Testis (tissue), 5 donors: ENCODE measurements at places on chromosomes 4 and X.

GRCh38 chr4:71978210-71978835 lies 53.5 kb upstream of the NPFFR2 start:
- no peak for DNase-seq

DNA sequence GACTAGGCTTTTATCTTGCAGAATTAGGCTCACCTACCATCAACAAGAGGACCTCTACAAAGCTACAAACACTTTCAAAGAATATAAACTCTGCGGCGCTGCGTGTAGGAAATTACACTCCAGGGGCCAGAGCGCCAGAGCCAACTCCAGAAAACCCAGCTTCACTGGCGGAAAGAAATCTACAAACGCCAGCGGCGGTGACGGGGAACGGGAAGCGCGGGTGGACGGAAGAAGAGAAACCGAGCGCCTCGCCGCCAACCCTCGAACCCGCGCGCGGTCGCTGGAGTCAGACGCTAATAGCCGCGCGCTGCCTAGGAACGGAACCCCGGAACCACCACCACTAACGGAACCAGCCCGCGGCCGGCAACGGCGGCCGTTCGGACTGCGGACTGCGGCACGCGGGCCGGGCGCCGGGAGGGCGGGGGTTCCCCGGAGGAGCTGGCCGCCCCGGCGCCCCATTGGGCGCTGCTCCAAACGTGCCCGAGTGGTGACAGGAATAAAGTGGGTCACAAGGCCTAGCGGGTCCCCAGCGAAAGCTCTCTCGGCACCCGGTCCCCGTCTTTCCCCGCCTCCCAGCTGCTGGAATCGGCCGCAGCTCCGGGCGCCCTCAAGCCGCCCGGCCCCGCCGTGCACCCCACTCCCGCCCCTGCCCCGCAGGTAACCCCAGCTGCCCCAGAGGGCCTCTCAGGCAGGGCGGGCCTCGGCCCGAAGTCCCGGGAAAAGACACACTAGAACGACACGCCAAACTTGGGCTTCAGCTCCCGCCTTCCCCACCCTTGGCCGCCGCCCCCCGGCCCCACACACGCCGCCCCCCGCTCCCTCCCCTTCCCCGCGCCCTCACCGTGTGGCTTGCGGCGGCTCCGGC lies 836 bp downstream of the CLOCK start:
- peak; percentile 77 for DNase-seq

DNA sequence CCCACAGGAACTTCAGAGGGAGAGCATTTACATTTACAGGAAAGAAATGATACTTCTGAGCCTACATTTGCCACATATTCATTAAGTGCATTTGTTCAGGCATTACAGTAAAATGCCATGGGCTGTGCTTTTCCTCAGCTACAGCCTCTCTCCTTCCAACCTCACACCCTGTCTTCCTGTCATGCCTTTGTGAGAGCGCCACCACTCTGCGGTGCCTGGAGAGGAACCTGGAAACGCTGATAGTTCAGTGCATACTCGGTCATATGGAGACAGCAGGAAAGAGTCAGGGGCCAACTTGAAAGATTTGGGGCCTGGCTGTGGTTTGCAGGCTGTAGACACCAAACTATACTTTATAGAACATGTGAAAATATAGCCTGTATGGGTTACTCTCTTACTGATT lies 40.5 kb downstream of the NFKB1 start:
- DNase-seq = no peak

GRCh38 chr4:94827481-94828110 lies 69.8 kb downstream of the BMPR1B start:
- DNase-seq = no peak

DNA sequence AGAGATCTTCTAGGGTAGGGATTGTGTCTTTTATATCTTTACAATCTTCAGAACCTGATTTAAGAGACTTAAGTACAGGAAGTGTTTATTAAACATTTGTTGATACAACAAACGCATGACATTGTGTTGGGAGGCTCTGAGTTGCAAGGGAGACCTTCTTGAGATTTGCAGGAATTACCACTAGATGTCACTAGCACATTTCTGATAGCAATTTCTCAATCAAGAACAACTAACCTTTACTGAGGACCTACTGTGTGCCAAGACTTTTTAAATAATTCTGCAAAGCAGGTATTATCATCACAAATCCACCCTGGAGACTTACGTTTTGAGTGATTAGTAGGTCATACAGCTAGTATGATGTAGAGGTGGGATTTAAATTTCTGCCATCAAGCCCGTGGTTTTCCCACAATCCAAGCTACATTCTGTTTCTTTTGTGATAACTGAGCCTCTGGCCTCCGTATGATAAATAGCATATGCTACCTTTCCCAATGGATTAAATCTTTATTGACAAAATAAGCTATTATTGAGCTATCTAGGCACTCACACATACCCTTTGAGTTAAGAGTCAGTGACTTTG lies 986.0 kb downstream of the CCSER1 start:
- DNase-seq = no peak

DNA sequence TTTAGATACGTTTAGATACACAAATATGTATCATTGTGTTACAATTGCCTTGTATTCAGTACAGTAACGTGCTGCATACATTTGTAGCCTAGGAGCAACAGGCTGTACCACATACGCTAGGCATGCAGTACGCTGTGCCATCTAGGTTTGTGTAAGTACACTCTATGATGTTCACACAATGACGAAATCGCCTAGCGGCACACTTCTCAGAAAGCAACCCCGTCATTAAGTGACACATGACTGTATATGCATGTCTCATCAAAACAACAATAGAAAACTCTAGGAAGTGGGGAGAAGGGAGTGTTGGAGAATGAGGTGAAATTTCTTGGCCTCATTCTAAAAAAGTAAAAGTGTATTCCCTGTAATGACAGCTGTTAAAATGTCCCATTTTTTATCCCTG lies 32.7 kb downstream of the CCDC149 start:
- DNase-seq = no peak

DNA sequence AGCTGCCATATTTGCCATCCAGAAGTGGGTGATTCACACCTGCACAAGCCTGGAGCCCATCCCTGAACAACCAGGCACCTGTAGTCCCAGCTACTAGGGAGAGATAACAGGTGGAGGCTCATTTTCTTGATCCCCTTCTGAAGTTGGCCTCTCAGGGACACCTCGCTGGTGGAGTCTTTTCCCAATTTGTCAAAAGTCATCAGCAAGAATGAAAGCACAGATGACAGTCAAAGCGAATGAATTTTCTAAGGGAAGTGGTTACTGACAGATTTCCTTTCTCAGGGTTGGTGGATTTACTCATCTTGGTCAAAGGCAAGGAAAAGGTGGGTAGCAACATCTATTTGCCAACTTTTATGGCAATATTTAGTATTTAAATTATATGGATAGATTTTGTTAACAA lies 36.5 kb downstream of the FGFBP1 start:
- DNase-seq = no peak

DNA sequence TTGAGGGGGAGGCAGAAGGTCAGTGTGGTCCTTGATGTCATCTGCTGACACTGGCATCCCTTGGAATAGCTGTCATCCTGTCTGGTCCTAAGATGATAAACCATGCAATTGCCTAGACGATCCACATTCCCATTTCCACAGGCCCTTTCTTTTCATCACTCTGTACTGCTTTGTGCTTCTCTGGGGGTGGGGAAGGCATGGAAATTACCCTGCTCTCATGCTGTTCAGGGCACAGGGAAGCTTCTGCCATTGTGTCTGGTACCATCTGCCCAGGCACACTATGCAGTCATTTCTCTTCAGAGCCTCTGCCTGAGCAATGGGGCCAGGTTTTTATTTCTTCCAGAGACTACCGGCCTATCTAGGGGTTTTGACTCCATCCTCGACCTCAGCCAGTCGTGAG lies 49.7 kb upstream of the ELOVL6 start:
- DNase-seq = no peak

DNA sequence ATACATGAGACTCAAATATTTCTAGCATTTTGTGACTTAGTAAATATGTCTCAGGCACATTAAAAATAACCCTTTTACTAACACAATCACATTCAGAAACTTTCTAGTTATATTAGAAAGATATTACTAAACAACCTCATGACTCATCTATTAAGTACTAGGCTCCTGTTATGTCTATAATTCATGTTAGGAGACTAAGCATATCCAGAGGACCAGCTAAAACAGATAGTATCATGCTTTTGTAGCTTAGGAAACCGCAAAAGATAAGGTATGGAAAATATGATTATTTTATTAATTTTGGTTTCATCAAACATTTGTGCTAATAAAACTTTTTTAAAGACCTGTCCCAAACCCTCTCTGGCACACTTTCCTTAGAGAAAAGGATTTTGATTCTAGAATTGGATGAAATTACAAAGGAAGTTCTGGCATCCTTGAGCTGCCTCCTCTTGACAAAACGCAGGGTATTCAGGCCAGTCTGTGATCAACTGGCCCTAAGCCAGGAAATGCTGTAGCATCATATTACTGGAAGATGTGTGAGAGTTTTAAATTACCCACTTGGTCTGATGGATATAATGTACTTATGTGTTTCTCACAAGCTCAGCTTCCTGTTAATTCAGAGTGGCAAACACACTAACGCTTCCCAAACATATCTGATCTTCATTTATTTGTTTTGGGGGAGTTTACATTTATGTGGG lies 60.4 kb downstream of the NRK start:
- no peak for DNase-seq

GRCh38 chrX:15301924-15302323 lies 13.5 kb downstream of the ASB11 start:
- peak; percentile 16 for DNase-seq

DNA sequence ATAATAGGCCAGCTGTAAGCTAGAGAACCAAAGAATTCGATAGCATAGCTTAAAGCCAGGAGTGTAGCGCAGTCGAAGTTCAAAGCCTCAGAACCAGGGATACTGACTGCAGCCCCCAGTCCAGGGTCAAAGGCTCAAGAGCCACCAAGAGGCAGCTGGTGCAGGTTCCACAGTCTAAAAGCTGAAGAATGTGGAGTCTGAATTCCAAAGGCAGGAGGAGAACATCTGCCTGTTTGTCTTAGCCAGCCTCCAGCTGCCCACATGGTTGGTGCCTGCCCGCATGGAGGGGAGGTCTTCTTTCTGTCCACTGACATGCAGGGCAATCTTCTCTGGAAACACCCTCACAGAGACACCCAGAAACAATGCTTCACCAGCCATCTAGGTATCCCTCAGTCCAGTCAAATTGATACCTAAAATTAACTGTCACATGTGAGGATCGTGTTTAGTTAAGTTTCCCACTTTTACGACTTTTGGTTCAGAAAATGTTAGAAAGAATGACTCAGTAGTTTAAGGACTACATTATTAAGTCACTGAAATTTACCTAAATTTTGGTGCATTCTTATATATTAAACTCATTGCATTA lies 52.8 kb upstream of the RHOH start:
- DNase-seq = no peak

- DNase-seq = no peak
Observed at GRCh38 chrX:110341189-110342035, 17.2 kb upstream of the RTL9 start.

DNA sequence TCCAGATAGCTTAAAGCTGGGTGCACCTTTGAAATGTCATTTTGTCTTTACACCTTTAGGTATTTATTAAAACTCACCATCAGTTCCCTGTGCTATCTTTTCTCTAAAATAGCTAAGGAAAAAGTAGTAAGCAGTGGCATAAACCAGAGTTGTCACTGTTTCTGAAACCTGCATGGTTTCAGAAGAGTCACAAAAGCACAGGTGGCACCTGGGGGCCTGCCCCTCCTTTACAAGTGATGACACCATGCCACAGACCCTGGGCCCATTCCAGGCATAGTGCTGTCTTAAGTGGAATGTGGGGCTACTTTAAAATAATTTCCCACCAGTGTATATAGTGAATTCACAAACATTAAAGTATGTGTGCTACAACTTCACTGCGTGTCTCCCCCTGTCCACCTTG lies 47.8 kb downstream of the DCUN1D4 start:
- DNase-seq = no peak

- no peak for DNase-seq
Observed at GRCh38 chrX:54248309-54248708, 65.3 kb upstream of the FAM120C start.

GRCh38 chrX:129746557-129747470 lies 8.0 kb downstream of the XPNPEP2 start:
- no peak for DNase-seq

DNA sequence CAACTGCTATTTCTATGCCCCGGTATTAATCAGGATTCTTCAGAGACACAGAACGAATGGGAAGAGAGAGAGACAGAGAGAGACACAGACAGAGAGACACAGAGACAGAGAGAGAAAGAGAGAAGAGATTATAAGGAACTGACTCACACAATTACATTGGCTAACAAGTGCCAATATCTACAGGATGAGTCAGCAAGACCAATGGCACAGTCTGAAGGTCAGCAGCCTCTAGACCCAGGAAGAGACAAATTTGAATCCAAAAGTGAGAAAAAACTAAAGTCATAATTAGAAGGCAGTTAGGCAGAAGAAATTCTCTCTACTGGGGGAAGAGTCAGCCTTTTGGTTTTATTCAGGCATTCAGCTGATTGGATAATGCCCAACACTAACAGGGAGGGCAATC lies 187.3 kb downstream of the MAB21L2 start:
- no peak for DNase-seq

- no peak for DNase-seq
Observed at GRCh38 chr4:7171191-7171900, 21.0 kb upstream of the SORCS2 start.

GRCh38 chr4:6884341-6884870 lies 25.2 kb upstream of the TBC1D14 start:
- DNase-seq = no peak

DNA sequence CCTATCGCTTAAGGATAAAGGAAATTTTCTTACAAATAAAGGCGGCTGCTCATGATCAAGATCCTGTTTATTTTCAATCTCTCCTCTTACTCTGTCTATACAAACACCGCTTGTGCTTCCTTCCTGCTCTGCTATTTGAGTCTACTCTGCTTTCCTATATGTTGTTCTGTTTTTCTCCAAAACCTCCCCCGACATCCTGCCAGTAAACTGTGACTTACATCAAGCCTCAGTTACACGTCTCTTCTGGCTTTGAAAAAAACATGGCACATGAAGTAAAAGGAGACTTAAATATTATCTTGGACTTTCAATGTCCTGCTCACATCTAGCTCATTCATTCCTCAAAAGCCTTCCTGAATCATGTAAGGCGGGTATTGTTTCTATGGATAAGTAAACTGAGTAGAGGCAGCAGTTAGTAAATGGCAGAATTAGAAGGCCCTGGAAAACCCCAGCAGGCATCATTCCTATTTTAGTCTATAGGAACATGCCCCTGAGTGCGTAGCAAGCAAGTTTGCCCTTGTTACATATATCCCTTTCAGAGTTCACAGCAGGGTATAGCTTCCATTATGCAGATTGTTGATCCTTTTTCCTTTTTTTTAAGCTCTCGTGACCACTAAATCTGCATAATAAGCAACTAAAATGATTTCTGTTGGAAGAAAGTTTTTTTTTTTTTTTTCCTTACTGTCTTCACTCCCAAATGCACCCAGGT lies 280.1 kb downstream of the RAPGEF2 start:
- no peak for DNase-seq
